ENCODE measurements at places on chromosomes 5 and 9. TPM values are rescaled to one million over a fixed set of nuclear protein-coding genes. Genes with fewer than 3 reads are reported as not detected.

GABRA1 gene
- not detected for total RNA-seq

PCDHA8 gene
- total RNA-seq = not detected

ASB6 gene
- 24.9 TPM for total RNA-seq

ADRB2 gene
- total RNA-seq = 0.70 TPM

IL17B gene
- not detected for total RNA-seq

ACSL6 gene
- total RNA-seq = not detected

RBM22 gene
- total RNA-seq = 43.2 TPM

UHRF2 gene
- 65.6 TPM for total RNA-seq

GPR151 gene
- not detected for total RNA-seq

Data from glomerular endothelial cell (primary cell).